ENCODE measurements at places on chromosomes 12 and 14.

DNA sequence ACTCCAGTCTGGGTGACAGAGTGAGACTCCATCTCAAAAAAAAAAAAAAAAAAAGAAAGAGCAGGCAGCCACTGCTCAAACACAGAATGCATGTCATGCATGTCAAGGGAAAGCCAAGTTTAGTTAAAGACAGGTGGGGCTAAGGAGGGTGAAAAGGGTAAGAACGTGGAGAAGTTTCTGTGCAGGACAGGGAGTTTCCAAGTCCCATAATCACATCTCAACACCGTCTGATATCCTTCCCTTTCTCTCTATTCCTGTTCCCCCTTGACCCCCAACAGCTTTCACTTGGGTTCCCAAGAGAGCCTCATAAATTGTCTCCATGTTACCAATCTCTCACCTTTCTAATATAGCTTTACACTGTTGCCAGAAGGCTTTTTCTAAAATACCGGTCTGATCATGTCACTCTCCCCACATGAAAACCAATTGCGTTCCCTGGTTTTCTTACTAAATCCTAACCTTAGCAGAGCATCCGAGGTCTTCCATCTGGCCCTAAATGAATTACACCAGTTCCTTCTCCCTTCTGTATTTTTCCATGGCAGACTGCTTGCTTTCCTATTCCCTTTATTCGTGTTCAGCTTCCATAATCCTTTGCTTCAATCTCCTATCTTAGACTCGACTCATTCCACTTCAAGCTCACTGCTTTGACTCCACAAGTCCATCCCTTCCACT, 37.0 kb downstream of the LIMA1 start:
- peak; percentile 24 for DNase-seq

GRCh38 chr12:53978477-53979356, 4.0 kb upstream of the HOTAIR start:
- DNase-seq: peak; percentile 76

DNA sequence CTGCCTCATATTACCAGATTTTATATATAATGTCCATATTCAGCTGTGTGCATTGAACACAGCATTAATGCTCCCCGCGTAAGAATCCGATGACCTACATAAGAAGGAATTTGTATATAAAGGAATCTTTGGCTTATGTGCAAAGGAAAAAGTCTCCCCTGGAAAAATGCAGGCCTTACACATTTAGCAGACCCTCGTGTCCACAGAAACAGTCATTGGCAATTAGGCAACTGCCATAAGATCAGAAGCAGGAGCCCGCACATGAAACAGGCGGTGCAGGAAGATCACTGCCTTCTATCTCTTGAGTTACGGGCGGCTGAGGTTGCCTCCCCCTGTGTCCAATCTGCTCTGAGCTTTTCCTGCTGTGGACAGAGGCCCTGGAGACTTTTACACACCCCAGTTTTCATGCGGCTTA, 63.2 kb upstream of the RFX4 start:
- DNase-seq: peak; percentile 58

DNA sequence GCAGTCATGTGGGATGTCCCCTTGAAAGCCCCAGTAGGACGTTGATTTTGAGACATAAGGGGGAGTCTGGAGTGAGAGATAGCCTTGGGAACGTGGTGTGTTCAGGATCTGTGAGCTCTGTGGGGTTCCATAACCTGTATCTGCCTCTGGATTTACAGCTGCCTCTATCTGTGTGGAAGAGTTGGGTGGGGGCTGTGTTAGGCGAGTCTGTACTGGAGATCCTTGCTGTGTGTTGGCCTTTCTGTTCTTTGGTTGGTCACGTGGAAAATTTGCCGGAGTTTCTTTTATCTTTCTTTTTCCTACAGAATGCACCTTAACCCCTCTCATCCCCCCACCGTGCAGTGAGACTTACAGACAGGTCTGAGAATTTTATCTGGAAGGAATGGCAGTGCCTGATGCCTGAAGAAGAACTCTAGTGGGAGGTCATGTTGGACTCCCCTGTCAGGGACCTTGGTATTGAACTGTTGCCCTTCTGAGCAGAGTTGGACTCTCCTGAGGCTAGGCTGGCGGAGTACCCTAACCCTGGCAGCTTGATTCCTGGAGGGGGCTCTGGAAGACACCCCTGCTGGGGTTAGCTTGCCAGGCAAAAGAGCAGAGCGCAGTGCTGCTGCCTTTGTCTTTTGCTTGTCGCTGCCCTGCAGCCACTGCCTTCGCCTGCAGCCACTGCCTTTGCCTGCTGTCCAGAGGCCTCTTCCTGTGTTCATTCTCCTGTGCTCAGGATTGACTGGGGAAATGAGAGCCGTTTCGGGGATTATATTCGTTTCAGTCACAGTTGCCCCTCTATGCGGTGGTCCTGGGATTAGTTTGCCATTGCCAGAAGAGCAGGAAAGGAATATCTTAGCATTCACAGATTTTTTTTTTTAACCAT, 34.1 kb downstream of the ZNF664 start:
- DNase-seq: no peak

DNA sequence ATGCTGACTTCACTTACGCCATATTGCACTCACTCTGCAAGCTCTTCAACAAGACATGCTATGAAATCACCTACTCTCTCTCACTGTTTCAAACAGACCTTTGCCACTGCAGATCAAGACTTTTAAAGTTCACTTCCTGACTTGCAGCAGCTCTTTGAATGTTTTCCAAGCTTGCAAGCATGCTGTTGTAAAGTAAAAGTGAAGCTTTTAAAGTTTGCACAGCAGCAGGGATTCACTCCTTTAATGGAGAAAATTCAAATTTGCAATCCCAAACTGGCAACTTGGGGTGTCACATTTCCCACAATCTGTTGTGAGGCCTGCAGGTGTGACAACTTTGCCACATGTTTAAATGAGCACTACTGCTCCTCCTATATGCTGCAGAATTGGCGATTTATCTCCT, 270.9 kb downstream of the ALX1 start:
- no peak for DNase-seq

- no peak for DNase-seq
These were observed 186.7 kb upstream of the NEDD1 start for GRCh38 chr12:96720363-96720705.

DNA sequence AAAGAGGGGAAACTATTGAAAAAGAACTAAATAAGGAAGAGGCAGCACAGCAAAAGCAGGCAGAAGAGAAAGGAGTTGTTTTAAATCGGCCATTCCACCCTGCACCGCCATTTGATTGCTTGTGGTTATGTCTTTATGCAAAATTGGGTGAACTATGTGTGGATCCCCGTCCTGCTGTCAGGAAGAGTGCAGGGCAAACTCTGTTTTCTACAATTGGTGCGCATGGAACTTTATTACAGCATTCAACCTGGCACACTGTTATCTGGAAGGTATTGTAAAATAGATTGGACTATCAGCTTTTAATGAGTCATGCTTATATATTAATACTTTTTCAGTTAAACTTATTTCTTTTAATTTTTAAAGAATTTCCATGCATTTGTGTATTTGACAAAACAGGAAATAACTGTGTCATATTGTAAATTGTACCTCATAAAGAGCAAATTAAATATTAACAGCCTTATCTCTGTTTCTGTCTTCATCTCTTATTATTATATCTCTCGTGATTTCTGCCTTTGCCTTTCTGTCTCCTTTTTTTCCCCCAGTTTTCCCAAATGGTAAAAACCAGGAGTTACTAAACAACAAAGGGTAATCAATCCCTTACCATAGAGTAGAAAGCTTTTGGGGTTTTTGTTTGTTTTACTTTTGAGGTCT, 86.4 kb downstream of the MON2 start:
- DNase-seq: no peak

- no peak for DNase-seq
These were observed 10.7 kb downstream of the CIPC start for GRCh38 chr14:77108753-77109152.

- no peak for DNase-seq
These were observed 137.5 kb downstream of the CNTN1 start for GRCh38 chr12:40829738-40830144.

- DNase-seq: no peak
These were observed 119.1 kb upstream of the PZP start for GRCh38 chr12:9327320-9327719.

DNA sequence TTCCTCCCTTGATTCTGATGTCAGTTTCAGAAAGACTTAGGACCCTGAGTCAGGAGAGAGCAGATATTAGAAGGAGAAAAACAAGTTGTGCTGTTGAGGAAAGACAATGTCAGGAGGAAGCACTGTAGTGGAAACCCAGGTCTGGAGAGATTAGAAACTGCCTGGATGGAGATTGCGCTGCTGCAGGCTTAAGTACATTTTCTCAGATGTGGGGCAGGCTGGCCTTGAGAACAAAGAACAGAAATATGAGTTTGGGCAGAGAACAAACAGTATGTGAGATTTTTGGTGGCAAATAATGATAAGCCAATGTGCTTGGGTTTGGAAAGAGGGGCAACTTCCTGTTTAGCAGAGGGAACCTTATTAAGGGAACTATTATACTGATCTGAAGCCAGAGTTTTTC, 74.3 kb upstream of the PRMT8 start:
- DNase-seq: no peak

DNA sequence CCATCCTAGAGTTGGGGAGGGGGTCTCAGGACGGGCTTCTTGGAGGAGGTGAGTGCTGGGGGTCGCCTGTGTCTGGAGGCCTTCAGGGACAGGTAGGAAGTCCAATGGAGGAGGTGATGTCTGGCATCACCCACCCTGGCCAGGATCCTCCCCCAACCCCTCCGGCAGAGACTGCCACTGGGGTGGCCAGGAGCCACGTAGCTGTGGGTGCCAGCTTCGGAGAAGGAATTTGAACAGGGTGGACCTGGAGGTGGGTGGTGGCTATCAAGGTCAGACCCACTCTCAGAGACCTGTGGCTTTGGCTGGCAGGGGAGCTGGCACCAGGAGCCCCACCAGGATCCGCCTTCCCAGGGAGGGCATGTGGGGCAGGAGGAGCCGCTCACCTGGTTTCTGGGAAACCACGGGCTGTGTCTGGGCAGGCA, 9.1 kb downstream of the CEP170B start:
- DNase-seq: no peak

GRCh38 chr12:91529829-91530228, 347.2 kb upstream of the DCN start:
- DNase-seq: peak; percentile 14

DNA sequence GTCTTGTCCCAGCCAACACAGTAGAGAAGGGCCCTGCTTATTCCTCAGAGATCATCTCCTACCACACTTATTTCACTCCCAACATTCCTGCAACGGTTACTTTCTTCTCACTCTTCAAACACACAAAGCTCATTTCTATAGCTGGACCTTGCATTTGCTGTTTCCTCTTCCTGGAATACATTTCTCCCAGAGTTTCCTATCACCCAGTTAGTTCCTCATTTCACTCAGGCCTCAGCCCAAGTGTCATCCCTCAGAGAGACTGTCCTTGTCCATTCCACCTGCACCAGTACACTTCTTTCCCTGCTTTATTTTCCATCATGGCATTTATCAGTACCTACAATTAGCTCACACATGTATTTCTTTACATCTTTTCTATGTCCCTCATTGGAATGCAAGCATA, 14.7 kb upstream of the STK38L start:
- DNase-seq: no peak

DNA sequence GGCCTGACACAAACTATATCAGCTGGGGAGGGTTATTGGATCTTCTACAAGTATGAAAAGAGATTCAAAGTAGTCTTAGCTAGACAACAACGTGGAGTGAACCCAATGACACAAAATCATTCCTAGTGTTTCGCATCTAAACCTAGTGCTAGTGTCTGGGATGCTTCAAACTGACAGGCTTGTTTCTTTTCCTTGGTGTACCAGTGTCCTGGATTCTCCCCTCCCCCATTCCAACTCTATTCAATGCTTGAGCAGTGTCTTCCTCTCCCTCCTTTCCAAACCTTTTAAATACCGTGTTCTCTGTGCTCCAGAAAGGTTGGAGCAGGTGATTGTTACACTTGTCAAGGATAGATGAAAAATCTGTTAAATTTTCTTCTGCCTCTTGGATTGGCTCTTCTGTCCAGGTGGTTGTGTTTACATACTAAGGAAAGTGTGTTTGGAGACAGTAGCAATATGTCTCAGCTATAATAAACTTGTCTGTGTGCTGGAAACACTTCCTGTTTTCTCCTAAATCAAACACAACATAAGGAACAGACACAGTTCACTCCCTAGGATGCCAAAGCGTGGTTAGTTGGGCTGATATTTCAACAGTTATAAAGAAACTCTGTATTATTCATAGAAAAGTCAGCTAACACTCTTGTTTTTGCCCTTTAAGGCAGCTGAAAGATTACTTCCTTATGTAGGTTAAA, 14.4 kb upstream of the GUCY2C start:
- DNase-seq: no peak

- peak; percentile 46 for DNase-seq
These were observed 15.9 kb downstream of the COL2A1 start for GRCh38 chr12:47988073-47989022.

All from EH (cell line).